ENCODE measurements at places on chromosomes 5 and 9.

DNA sequence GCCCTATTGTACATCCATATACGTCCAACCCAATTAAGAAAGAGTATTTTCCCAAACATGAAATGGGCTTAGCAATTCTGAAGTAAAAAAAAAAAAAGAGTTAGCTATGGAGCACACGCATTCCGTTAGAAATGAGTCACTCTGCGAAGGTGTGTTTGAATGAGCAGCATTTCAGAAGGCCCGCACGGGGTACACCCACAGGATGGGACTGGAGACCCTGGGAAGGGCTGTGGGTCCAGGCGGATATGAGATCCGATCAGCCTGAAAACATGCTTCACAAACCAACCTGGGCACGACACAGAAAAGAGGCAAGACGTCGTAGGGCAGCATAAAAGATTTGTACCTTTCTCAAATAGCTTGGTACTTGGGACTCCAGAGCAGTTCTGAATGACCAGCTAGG is 173.9 kb upstream of the KLF9 start:
- DNase-seq = no peak

GRCh38 chr9:119963798-119964372 is 594.6 kb upstream of the BRINP1 start:
- DNase-seq = no peak

- DNase-seq = no peak
Measured at GRCh38 chr5:1949253-1949652, 66.5 kb upstream of the IRX4 start.

GRCh38 chr5:35096932-35097331 is 49.2 kb upstream of the AGXT2 start:
- DNase-seq = no peak

DNA sequence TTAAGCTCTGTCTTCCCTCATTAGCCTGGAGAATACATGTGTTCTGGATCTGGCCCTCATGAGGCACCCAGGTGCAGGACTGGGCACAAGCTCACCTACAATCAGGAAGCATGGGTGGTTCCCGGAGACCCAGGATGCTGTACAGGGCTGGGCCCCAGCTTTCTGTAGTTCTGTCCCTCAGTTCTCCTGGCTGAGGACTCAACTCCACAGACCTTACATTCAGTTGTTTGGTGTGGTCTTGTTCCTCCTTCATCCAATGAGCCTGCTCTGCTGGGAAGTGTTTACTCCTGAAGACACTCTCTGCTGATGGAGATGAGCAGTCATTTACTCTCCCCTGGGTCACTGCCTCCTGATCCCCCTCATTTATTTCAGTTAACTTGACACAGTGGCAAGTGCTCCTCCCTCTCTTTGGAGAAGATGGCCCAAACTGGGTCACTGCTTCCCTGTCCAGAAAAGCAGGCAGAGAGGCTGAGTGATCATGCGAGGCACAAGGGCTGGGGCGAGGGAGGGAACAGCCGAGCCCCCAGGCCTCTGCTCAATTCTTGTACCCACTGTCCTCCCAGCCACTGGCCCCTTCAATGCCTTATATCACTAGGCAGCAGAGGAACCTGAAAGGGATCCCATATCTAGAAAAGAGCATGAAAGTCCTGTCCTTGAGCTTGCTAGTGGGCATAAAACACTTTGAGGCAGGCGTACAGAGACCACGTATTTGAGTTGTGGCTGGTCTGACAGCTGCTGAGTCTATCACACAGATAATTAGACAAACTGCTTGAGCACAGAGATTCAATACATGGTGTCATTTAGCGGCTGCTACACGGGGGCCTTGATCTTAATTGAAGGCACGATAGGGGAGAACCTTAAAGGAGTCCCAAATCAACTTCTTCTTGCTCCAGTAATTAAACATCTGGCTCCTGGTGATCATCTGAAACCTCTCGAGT is 221.7 kb downstream of the FSTL4 start:
- no peak for DNase-seq

DNA sequence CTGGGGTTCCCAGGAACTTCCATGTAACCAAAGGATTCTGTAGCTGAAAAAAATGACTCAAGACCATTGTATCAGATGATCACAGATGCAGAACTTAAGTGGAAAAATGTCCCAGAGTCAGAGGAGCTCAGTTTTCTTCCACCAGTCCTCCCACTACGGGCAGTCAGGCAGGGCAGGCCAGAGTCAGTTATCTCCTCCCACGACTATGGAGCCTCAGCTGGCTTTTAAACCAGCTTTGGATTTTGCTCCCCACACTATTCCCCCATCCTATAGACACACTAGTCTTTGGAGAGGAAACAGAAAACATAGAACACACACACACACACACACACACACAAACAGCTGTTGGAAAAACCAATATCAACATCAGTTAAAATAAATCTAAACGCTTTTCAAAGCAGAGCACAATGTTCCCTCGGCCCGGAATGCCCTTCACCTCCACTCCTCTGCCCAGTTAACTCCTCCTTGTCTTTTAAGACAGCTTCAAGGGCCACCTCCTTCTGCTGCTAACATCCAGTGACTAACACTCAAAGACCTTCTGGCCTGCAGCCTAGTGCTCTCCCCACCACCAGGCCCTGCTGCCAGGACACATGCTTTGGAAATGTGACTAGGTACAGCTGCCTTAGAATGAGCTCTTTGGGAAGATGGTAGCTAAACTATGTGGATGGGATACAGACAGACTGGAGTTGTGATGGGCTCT is 56.8 kb downstream of the NIPAL4 start:
- DNase-seq = no peak

DNA sequence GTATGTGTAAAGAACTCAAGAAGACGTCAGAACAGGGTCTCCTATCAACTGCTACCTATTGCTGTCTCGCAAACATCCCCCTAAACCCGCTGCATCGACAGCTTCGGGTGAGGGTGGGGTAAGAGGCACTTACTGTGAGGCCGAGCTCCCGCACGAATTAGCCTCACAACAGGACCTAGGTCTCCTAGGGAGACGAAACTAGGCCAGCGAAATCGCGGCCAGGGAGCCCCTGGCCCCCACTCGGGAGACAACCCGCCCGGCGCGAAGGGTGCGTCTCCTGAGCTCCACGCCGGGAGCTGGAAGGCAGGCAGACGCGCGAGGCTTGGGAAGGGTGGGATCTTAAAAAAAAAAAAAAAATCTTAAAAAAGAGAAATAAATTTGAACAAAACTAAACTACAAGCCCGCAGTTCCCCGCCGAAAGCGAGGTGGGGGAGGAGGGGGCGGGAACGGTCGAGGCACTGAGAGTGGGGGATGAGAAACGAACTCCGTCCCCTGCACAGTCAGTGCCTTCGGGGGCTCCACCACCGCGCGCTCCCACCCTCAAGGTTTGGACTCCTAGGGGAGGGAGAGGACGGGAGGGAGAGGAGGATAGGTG is 33.0 kb upstream of the NFIB start:
- DNase-seq = no peak

DNA sequence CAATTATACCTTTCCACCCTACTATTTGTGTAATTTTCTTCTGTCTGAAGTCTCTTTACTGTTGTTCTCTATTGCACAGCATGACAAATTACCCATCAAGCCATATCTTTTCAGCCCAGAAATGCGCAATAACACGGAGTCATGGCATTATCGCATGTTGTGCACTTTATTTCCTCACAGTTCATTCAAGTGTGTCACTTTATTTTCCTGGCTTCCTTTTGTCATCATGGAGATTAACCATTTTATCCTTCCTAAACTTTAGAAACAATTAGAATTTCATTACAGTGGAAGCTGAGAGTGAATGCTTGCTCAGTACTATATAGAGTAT is 41.3 kb upstream of the MEF2C start:
- no peak for DNase-seq

Measured in hematopoietic multipotent progenitor cell (in vitro differentiated cells).